ENCODE measurements at places on chromosomes 5 and 9.

DNA sequence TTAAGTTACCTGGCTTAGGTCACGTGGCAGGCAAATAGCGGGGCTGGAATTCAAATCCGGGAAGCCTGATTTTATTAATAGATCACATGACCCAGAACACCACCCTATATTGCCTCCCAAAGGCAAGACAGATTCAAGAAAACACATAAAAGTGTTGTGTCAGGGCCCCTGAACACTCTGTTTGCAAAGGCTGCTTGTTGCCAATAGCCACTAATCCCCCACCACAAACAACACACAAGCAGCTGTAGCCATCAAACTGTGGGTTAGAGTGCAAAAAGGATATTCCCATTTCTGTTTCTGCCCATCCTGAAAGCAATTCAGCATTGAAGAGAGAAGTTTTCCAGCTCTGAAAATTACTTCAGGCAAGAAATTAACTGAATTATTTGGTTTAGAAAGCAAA, 358.9 kb upstream of the RFX3 start:
- DNase-seq = no peak

- DNase-seq = no peak
These were observed 444.7 kb downstream of the PLK2 start for GRCh38 chr5:58015175-58015574.

DNA sequence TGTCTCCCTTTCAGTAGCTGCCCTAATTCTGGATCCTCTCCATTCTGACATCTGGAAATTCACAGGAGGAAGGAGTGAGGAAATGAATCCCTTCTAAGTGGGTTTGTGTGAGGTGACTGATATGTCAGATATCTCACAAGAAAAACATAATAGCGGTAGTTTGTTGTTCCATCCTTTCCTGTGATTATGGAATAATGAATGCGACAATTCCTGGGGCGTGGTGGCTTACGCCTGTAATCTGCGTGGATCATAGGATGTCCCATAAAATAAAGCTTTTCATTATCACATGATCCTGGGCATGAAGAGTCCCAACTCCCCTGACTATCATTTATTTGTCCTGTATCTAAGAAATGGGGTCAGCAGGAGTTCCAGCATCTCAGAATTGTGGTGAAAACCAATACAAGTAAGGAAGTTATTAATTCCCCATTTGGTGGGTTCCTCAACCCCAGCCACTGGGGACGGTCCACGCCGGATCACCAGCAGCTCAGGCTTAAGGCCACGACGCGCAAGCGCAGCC, 375 bp upstream of the C5orf24 start:
- no peak for DNase-seq

- DNase-seq = no peak
These were observed 139.5 kb upstream of the PRDM9 start for GRCh38 chr5:23367874-23368273.

GRCh38 chr5:50814556-50814955, 148.1 kb downstream of the PARP8 start:
- DNase-seq = no peak

Data from T-helper 1 cell (primary cell).